ENCODE measurements at places on chromosomes 4 and X.

DNA sequence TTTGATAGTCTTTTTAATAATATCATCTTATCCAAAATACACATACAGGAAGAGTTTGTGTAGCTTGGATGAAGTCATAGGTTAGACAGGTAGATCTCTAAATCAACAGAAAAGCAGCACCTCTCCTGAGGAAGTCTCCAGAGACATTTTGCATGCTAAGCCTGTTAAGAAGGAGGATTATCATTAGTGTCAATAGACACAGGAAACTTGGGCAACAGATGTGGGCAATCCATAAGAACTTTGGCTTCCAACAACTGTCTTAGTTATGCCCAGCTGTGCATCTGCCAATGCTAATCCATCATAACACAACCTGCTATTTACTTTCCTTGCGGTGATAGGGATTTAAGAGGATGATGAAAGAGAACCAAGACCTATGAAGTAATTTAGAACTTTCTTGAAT, 1052.6 kb downstream of the RPA4 start:
- no peak for DNase-seq

DNA sequence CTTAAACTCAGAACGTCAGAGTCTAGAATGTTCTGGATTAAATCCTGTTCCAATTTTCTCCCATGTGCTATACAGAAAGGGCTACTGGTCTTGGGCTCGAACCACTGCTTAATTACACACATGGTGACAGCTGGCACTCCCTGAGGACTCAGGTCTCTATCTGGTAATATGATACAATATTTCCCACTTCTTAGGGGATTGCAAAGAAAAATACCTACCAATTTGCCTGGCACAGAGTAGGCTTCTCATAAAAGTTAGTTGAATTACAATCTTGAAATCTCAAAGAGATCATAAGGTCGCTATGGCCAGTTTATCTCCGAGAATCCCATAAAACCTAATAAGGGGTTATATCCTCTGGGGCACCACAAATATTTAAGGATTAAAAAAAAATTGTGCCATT, 8.6 kb downstream of the GPM6B start:
- no peak for DNase-seq

DNA sequence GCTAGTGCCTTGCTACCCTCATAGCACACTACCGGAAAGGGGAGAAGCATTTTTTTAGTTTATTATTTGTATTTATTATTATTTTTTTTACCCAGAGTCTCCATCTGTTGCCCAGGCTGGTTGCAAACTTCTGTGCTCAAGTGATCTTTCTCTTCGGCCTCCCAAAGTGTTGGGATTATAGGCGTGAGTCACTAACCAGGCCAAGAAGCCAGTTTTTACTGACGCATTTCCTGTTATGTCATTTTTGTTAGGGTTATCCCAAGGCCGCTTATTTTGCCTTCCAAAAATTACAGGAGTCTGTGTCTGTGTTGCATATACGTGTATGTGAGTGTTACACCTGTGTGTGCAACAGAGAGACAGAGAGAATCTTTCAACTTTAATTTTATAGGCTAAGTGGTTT, 404.5 kb downstream of the GBA3 start:
- no peak for DNase-seq

DNA sequence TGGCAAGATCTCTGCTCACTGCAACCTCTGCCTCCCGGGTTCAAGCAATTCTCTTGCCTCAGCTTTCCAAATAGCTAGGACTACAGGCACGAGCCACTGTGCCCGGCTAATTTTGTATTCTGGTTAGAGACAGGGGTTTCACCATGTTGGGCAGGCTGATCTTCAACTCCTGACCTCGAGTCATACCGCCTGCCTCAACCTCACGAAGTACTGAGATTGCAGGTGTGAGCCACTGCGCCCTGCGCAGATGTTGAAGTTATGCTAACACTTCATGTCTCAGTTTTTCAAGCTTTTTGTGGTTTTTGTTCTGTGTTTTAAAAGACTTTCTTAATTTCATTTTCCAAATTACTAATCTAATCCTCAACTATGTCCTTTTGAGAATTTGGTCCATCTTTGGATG, 154.4 kb upstream of the TLL1 start:
- no peak for DNase-seq

DNA sequence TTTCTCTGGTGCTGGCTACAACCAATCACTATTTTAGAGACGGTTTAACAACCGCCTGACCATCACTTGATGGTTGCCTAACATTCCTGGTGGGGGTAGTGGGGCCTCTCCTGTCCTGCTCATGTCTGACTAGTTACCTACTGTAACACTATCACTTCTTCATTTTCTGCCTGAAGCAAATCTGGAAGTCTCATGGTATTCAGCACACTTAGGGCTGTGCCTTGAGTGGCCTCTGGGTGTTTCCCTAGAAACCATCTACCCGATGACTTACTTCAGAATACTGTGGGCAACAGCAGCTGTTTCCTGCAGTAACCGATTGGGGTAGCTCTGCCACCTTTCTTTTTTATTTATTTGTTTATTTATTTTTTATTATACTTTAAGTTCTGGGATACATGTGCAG, 880.1 kb upstream of the INTU start:
- DNase-seq = no peak

- no peak for DNase-seq
Measured at GRCh38 chr4:142480244-142480643, 365.9 kb downstream of the INPP4B start.

DNA sequence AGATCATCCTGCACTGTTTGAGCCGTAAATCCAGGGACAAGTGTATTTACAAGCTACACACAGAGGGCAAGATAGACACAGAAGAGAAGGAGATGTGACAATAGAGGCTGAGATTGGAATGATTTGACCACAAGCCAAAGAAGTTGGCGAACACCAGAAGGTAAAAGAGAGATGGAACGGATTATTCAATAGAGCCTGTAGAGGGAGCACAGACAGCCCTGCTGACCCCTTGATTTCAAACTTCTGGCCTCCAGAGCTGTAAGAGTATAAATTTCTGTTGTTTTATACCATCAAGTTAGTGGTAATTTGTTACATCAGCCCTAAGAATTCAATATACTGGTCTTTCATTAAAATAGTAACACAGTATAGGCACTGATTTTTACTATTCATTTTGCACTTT, 447.8 kb downstream of the FAT4 start:
- no peak for DNase-seq

DNA sequence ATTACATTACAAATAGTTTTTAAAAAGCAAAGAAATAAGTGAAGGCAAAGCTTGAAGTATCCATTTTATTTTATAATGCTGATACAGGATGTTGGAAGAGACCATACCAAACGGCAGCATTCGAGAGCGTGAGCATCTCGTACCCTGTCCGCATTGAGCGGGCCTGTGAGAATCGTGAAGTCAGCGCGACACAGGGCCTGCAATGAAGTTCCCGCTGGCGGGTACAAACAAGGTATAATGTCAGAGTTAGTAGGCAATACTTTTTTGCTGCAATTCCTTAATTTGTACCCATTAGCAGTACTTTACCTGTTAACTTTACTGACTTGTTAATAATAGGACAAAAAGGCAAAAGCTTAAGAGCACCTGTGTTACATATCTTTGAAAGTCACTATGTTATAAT, 19.0 kb downstream of the HNRNPD start:
- no peak for DNase-seq

DNA sequence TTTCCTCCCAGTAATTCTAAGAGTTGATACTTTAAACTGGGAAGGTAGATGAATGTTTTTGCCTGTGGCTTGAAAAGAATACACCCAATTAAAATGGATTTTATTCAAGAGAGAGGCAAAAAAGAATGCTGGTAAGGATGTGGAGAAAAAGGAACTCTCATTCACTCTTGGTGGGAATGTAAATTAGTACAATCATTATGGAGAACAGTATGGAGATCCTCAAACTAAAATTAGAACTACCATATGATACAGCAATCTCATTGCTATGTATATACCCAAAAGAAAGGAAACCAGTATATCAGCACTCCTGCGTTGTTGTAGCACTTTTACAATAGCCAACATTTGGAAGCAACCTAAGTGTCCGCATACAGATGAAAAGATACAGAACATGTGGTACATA, 75.2 kb downstream of the ANKRD50 start:
- DNase-seq = no peak

DNA sequence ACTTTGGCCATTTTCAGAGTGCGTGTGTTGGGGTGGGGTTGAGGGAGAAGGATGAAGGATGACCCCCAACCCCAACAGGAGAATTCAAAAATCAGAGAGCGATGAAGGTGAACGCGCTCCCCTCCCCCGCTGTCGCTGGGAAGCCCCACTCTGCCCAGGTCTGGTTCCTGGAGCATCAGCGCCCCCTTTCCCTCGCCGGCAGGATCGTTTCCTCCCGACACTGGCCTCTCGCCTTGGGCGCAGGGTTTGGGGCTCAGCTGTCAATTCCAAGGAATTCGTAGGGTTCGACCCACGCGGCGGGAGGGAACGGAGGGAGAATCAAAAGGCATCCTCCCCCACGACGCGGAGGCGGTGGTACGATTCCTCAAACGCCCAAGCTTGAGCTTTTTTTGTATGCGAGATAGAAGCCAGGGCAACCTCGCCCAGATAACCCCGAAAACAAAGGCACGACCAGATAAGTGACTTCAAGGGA, 1.0 kb upstream of the PDGFRA start:
- no peak for DNase-seq

DNA sequence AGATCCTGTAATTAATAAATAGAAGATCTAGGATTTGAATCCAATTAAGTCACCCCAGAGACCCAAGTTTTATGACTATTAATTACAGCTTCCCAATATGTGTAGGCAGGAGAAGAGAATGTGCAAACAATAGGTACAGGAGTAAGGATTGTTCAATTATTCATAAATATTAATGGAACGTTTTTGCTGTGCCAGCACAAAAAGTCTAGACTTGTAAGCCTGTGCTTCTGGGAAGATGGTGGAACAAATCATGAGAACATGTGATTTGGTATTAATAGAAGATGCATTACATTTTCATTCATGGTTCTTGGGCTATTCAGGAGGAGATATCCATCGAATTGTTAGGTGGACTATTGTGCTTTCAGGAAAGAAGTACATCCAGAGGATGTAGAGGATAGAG, 1240.9 kb downstream of the STIM2 start:
- no peak for DNase-seq

DNA sequence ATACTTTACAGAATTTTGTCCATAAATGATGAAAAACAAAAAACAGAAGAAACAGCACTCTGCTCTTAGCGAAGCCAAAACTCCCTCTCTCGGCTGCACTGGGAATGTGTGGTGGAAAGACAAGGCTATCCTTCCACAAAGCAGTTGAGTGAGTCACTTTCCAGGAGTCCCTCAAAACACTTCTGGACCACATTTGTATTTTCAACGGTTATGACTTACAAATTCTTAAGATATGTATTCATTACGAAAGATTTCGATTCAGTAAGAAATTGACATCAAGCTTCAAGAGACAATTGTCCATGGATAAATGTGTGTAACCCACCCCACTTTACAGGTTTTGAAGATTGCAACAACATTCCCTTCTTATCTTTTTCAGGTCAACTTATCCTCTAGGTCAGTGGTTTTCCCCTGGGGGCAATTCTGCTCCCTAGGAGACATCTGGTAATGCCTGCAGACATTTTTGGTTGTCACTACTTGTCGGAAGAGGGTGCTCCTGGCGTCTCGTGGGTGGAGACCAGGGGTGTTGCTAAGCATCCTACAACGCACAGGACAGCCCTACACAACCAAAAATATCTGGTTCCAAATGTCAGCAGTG, 66.7 kb upstream of the MTNR1A start:
- no peak for DNase-seq

DNA sequence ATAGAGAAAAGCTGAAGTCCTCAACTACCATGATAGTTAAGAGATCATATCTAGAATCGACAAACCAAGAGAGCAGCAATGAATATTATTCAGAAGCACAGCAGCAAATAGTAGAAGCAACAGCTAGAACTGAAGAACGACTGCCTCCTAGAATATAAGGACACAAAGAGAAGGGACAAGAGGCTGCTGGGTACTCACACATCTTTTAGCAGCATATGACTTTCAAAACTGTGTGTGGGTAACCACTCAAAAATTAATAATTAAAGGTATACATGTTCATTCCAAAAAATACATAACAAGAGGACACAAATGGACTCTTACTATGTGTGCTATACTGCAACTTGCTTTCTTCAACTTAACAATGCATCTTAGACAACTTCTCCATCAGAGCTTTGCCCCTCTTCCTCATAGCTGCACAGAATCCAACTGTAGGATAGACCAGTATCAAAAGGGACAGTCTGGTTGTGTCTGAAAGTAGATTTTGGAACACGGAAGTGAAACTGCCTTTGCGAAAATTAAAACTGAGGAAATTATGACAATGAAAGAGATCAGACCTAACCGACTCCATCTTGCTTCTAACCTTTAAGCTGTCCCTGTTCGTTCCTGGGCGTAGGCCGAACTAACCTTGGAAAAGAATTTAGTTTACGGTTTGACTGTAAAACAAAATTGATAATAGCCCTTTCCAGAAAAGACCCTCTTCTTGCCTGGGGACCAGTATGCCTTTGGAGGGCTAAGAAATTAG, 125.7 kb downstream of the SH3KBP1 start:
- DNase-seq = no peak

- DNase-seq = peak; percentile 68
Measured at GRCh38 chr4:175435381-175435783, 376.7 kb downstream of the GPM6A start.

GRCh38 chr4:48858130-48858529, 27.2 kb downstream of the OCIAD1 start:
- DNase-seq = no peak

DNA sequence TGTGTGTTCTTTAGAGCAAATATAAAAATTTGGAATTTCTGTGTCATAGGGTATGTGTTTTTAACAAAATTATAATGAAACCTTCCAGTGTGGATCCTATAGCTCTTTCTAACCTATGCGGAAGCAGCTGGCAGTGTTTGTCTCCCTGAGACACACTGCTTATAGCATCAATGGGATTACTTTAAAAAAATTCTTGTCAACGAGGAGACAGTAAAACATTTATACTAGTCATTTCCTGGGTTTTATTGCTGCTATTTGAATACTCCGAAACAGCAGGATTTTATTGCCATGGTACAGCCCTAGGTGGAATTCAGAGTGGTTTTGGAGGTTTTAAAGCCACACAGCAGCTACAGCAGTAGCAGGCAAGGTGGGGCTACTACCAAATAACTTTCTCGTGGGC, 145.1 kb upstream of the IL1RAPL2 start:
- no peak for DNase-seq

DNA sequence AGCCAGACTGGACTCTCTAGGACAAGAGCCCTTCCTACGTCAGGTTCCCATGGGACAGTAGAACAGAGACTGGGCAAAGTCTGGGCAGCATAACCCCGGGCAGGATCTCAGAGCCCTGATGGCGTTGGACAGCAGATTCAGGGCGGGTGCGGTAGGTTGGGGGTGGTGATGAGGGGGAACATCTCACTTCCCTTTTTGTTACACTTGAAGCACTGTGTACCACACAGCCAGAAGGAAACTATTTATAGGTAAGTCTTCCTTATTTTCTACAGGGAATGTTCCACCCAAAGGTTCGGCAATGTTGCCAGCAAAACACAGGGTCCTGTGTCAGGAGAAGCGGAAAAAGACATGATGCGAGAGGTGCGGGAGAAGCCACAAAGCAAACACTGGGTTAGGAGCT, 54.3 kb downstream of the TSC22D3 start:
- DNase-seq = no peak

GRCh38 chrX:72461288-72461687, 111.4 kb downstream of the HDAC8 start:
- no peak for DNase-seq
